Right atrium auricular region (tissue), 2 donors: ENCODE measurements at places on chromosomes 5 and 9.

GRCh38 chr9:134037641-134038040 is 12.4 kb downstream of the BRD3OS start:
- DNase-seq: no peak

DNA sequence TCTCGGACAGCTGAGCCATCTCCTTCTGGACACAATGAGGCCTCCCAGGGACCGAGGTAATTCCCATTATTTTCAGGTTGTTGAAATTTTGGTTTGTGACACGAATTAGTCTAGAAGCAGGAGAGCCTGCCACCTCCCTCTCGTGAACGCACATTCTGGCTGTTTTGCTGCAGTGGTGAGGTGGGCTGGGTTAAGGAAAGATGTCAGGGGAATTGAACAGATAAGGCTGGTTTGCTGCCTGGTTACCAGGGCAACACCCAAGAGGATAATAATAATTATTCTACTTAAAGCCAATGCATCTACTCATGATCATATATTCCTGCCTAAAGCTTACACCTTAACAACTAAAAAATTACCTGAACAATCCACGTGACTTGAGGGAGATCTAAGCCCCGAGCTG is 38.1 kb downstream of the DDX31 start:
- no peak for DNase-seq

GRCh38 chr9:137080260-137081122 is 3.2 kb downstream of the UAP1L1 start:
- DNase-seq: no peak

GRCh38 chr5:20276959-20277263 is 288.9 kb upstream of the CDH18 start:
- DNase-seq: no peak

DNA sequence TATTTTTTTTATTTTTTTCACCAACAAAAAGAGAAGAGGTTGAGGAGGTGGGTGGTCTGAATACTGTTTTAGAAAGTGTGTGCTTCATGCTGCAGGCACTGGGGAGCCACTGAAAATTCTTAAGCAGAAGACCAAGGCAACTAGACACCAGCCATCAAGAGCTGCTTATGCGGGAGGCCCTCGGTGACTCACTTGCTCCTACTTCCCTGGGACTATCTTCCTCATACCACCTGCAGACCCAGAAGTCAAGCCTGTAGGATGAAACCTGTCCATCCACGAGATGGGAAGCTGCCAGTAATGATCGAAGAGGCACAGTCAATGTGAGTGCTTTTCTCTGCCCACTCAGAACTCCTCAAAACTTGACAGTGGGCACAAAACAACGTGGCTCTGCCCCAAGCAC is 125.8 kb upstream of the SLC44A1 start:
- no peak for DNase-seq

DNA sequence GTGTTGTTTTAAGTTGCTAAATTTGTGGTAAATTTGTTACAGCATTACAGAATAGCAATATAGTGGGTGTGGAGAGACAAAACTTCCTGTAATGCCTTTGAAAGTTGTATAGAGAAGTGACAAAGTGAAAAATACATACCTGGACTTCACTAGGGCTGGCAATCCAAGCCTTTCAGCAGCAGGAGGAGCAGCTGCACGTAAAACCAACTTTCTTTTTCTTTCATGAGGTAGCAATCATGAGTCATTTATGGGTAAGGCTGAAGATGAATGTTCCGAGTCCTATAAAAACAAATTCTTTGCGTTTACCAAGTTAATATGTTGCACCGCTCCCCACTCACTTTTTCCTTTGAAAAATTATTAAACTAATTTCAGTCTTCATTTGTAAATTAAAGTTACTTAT is 1138.2 kb downstream of the TAF11L14 start:
- no peak for DNase-seq

- no peak for DNase-seq
Observed at GRCh38 chr5:58752104-58752503, 169.2 kb downstream of the RAB3C start.

GRCh38 chr9:120490888-120491595 is 88.9 kb downstream of the CDK5RAP2 start:
- no peak for DNase-seq

- DNase-seq: no peak
Observed at GRCh38 chr9:12539580-12539975, 153.6 kb upstream of the TYRP1 start.

DNA sequence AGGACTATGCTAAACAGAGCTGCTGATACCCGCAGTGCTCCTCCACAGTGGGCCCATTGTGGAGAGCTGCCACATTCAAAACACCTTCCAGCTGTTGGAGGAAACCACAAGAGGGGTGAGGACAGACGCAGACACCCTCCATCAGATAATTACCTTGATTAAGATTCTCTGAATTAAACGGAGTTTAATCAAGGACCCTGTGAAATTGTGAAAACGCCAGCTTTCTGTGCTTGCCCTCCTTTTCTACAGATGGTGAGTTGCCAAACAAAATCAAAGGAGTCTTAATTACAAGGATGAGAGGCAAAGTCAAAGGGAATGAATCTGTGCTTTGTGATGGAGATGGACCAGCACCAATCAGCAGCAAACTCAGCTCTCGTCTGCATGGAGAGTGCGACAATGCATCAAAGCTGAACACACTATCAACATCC is 596.1 kb downstream of the ELAVL2 start:
- DNase-seq: no peak

- no peak for DNase-seq
Observed at GRCh38 chr5:24642022-24642421, 2.8 kb downstream of the CDH10 start.

- DNase-seq: no peak
Observed at GRCh38 chr5:26884481-26884880, 153.9 kb downstream of the CDH9 start.

DNA sequence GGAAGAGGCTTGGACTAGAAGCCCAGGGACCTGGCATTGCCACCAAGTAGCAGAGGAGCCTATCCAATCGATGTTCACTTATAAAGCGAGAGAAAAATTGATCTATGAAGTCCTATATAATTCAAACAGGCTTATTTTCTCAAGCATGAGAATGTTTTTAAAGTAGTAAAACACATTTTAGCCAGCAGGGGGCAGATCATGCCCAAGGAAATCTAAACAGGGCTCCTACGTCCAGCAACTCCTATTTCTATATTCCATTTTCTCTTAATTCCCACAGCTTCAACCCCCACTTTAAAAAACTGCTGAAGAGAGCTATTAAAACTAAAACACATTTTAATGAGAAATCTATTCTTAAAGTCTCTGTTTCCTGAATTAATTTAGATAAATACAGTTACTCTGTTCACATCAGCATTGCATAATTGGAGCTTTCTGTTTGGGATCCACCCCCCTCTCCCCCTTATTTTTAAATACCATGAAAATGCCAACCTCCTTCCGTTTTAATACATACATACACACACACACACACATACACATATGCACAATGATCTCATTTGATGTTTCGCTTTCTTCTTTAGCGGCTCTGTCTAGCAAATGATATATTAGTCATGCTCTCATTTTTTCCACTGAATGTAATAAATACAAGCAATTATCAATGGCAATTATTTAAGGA is 144.9 kb downstream of the MYO10 start:
- DNase-seq: no peak

GRCh38 chr5:158373608-158374395 is 514.9 kb upstream of the CLINT1 start:
- no peak for DNase-seq

GRCh38 chr9:124196814-124197176 is 61.0 kb upstream of the NEK6 start:
- DNase-seq: no peak

DNA sequence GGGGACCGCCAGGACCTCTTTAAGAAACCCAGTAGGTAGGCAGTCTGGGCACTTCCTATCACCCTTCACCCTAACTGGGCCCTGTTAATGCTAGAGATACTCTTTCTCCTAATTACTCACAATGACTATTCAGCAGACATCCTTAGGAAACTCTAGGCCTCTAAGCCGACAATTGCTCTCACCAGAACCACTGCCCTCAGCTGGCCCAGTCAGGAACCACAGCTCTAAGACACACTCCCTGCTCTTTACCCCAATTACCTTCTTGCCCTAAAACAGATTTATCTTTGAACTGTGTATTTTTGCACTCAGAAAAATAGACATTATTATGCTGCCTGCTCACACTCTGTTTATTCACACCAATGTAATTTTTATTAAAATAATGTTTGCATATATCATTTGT is 432.6 kb upstream of the SLC30A5 start:
- DNase-seq: no peak

DNA sequence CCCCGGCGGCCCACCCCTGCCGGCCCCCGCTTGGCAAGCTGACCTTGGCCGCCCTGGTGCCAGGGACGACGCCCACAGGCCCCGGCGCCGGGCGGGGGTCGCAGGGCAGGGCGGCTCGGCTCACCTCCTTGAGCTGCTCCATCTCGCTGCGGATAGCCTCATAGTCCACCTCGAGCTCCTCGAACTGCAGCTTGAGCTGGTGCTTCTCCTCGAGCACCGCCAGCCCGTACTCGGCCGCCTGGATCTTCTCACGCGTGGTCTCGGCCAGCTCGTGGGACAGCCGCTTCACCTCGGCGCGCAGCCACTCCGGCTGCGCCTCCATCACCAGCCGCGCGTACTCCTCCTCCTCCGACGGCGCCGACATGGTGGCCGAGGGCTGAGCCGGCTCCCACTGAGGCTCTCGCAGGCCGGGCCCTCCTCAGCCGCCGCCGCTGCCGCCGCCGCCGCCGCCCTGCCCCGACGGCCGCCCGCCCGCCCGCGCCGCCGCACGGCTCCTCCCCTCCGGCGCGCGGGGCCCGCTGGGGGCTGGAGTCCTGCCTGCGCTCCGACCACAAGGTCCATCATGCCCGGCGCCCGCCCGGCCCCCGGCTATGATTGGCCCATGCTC is at the start of gene BICD2:
TSS of gene BICD2 (minus strand) at position 453 of the 607 bp plus-strand sequence. CDS start at position 364, 89 bp downstream.
- DNase-seq: no peak

DNA sequence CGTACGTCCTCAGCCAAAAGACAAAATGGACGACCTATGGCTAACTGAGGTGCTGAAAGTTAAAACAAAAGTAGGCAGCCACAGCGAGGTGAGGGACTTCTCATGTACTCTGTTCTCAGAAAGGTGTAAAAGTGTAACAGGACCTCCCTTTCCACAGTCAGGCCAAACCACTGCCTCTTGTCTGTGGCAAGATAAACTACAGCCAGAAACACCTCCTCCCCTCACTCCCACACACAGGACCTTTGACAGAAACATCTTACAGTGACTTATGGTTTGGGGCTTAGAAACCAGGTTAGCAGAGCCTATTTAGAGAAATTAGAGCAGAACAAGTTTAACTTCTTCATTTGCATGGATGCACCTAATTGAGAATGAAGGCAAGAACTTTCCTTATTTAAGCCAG is 499.1 kb upstream of the GRIN3A start:
- DNase-seq: no peak

DNA sequence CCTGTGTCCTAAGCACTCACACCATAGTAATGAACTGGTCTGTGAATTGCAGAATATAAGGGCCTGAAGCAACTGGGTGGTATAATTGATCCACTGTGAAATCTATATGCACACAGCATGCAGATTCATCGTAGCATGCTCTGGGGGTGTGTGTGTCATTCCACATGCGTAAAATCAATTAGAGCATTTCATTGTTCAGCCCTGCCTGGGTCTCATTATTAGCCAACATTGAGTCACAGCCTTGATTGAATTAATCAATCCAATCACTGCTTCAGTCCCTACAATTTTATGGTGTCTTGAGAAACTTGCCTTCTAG is 248.0 kb downstream of the ADAMTSL1 start:
- DNase-seq: no peak

DNA sequence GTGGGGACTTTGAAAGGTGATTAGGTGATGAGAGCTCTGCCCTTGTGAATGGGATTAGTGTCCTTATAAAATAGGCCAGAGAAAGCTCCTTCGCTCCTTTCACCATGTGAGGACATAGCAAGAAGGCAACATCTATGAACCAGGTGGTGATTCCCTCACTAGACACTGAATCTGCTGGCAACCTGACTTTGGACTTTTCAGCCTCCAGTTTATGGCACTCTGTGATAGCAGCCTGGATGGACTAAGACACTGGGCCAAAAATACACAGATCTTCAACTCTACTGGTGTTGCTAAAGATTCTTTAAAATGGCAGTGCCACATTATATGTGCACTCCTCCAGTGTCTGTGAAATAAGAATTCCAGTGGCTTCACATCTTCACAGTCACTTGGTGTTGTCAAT is 41.2 kb upstream of the COL15A1 start:
- no peak for DNase-seq

- no peak for DNase-seq
Observed at GRCh38 chr5:35540002-35540401, 77.7 kb upstream of the SPEF2 start.

DNA sequence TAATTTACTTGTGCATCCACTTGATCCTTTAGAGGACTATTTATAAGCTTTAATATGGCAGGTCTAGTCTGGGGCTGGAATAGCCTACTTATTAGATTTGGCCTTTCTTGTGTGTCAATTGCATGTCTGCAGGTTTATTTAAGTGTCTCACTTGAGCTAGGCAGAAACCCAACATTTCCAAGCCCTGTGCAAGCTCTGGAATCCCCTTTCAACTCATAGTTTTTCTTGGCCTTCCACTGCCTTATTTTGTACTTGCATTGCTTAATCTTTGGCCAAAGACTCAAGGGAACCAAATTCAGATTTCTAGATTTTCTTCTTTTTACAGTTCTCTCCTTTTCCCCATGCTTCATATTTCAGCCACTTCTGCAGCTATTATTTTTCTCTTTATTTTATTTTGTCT is 102.4 kb upstream of the RFX3 start:
- DNase-seq: no peak

GRCh38 chr9:109815366-109815947 is 35.5 kb downstream of the PALM2AKAP2 start:
- no peak for DNase-seq

- no peak for DNase-seq
Observed at GRCh38 chr9:77961541-77961940, 70.1 kb downstream of the GNAQ start.

- DNase-seq: no peak
Observed at GRCh38 chr9:85244856-85245255, 496.9 kb downstream of the AGTPBP1 start.
